ENCODE measurements at places on chromosomes 4 and X.

GRCh38 chr4:40255393-40256281 is 58.8 kb downstream of the RHOH start:
- no peak for DNase-seq

DNA sequence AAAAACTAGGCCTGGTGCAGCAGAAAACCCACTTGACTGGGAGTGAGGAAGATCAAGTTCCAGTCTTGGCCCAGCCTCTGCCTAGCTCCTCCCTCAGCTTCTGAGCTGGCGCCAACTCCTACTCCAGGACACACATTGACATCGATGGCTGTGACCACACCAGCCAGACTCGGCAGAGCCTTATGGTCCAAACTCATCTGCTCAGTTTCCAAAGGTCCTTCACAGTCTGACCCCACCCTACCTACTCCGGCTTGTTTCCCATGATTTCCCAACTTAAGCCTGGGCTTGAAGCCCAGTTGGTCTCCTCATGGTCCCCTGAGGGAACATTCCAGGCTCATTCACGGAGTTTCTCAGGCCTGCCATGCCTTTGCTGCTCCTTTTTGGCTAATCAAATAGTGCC is 10.1 kb downstream of the ELF4 start:
- no peak for DNase-seq

DNA sequence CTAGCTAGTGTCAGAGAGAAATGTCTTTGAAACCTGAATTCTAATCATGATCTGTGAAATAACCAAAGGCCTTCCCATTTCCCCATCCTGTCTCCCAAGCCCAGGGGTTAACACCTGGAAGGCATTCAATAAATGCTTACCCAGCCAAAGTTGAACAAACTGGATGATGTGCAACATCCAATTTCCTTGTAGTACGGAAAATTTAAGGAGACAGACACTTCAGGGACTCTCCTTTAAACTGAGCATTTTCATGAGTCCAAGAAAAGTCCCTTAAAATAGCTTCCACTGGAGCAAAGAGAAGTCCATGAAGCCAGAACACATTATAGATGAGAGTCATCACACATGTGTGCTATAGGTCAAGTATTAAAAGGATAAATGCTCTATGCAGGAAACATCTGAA is 271.2 kb downstream of the RAB28 start:
- DNase-seq: no peak

DNA sequence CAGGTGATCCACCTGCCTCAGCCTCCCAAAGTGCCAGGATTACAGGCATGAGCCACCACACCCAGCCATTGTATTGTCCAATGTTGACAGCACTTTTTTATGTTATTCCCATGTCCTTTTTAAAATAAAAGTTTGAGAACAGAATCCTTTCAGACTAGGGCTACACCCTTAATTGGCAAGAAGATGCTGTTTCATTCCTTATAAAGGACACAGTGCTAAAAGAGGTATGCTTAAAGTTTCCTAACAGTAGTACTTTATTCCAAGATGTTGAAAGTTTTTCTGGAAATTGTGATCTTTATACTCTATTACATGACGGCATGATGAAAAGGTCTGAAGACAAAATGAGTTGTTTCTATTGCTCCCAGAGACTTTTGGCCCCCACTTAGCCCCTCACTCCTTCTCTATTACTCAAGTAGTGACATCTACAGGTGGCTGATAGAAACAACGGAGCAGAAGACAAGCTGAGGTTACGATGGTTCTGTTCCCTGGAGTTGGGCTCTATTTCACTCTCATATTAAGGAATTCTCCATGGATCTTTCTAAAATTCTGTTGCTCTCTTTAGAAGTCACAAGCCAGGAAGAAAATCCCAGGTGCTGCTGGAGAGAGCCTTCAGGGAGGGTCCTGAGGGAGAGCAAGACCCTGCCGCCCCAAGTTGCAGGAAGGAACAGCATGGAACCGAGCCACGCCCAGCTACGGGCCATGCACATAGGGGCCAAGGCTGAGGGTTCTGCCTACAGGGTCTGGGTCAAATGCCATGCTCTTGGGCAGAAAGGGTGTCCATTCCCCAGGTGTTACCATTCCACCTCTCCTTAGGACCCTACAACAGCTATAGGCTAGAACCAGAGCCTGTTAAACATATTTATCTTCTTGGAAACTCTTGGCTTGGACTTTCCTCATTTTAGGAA is 22.8 kb downstream of the RPL9 start:
- DNase-seq: no peak

- peak; percentile 4 for DNase-seq
Measured at GRCh38 chr4:183503497-183504063, 1.3 kb upstream of the ING2 start.

GRCh38 chr4:139642364-139642763 is 23.3 kb upstream of the MGST2 start:
- no peak for DNase-seq

DNA sequence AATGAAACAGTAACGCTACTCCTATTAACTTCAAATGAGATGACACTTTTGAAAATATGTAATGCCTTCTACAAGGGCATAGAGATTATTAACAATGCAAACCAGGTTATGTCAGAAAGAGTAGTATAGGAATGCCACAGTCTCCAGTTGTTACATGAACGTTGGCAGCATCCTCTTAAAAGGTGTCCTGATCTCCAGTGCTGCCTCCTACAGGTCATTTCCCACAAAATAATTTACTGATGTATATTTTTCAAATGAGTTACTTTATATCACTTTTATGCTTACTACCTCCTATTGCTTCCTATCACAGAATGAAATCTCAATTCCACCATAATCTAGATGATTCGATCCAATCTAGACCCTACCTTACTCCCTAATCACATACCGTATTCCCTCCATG is 195.2 kb upstream of the EPHA5 start:
- DNase-seq: no peak

DNA sequence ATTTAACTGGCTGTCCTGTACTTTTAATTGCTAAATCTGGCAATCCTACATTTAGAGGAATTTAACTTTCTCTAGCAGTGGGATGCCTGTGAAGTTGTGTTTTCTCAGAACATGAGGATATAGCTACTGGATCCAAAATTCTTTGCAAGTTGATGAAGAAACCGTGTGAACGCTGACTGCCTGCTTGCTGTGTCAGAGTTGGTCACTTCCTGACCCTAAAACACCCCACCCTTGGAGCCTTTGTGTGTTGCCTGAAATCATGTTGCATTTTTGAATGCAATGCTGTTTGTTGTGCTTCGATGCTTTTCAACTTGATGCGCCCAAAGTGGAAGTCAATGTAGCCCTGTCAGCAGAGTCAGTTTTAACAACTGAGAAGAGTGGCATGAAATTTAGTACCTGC is 211.2 kb downstream of the ANK2 start:
- no peak for DNase-seq

DNA sequence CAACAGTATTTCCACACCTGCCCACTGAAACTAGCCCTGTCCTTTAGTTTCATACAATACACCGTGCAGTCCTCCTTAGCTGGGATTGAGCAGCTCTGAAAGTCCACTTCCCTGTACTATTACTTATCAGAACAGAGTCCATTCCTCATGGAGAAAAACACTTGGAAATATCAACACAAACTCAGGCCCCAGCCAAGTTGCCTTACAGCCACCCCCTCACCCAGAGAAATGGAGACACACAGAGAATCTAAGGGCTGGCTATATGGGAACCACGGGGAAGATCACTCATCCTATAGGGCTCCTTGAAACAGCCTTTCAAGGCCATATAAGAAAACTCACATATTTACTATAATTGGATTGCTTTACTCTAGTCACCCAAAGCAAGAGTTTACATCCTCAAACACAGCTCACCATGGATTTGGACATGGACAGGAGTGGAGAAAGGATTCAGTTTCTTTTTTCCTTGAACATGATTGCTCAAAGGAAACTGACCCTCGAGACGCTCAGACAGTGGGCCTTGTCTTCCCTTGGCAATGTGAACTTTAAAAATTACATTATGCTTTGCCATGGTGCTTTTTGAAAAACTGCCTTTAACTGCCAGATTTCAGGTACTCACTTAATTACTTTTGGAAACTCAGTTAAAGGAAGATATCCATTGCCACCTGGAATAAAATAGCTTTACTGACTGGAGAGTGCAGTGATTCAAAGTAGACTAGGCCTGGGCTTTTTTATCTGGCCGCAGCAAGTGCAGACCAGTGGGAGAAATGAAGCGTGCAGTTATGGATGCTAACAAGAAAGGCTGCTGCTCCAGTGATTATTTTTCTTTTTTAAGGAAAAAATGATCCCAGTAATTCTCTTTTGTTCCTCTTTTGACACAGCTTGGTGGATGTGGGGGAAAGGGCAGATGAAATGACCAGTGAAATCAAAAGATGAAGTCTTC is 1.6 kb downstream of the SCARB2 start:
- DNase-seq: no peak

DNA sequence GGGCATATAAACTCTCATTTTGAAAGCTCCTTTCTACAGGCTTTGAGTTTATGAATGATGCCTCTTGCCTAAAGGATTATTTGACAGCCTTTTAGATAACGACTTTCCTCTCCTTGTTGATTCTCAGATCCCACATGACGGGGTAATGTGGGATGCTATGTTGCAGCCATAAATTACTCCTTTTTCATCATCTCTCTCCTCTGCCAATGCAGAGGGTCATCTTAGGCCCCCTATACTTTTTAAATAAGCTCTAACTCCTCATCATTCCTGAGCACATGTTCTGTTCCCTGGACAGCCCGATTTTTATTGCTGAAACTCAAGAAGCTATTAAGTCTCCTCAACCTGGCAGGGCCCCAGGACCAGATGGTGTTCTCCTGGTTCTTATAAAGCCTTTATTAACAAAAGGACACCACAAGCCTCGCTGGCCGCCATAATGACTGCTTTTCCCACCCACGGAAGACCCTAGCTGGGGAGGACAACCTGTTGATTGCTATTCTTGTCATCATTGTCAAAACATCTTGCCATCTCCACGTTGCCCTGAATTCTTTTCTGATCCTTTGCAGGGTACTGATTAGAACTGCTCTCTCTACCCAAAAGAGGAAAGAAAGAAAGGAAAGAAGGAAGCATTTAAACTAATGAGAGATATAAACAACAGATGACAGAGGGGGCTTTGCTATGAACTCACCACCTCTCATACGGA is 150.7 kb downstream of the DHX15 start:
- DNase-seq: no peak

- no peak for DNase-seq
Measured at GRCh38 chrX:76850851-76851250, 423.3 kb downstream of the MAGEE1 start.

DNA sequence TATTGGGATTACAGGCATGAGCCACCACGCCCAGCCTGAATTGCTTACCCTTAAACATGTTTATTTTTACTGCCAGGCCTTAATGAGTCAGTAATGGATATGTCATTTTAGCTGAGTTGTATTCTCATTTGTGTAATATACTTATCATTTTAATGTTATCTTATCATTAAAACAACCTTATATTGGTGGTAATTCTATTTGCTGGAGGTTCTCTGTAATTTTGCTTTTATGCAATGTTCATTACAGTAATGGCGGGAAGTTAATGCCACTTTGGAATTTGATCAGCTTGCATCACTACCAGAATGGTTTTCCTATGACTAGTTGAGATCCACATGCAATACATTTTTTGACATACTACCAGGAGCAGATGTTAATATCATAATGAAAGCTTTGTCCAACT is 6.3 kb upstream of the PGAM4 start:
- no peak for DNase-seq

- DNase-seq: peak; percentile 2
Measured at GRCh38 chrX:121308276-121308805, 260.9 kb downstream of the GLUD2 start.

DNA sequence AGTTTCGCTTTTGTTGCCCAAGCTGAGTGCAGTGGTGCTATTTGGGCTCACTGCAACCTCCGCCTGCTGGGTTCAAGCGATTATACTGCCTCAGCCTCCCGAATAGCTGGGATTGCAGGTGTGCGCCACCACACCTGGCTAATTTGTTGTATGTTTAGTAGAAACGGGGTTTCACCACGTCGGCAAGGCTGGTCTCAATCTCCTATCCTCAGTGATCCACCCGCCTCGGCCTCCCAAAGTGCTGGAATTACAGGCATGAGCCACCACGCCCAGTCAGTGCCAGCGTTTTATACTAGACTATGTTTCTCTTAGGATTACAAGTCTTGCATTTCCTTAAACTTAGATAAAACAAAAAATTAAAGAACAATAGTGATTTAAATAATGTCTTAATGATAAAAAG is 13.0 kb downstream of the KLF3 start:
- DNase-seq: no peak

- no peak for DNase-seq
Measured at GRCh38 chrX:42869011-42869410, 91.0 kb upstream of the PPP1R2C start.

DNA sequence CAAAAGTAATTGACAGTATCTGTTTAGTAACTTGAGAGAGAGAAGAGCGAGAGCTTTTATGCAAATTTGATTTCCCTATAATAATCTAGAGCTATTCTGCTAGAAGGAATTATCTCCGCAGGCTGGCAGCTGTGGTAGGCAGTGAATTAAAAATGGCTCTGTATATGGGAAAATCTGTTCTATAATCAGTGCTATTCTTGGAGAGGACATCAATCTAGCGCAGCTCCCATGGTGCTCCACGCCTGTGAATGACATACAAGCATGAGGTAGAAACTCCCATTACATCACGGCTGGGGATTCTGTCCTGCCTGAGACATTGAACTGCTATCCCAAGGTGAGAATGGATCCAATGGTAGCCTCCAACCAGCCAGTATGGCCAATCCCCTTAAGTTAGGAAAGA is 179.0 kb downstream of the DHX15 start:
- no peak for DNase-seq

GRCh38 chrX:65502618-65503017 is 32.0 kb downstream of the LAS1L start:
- no peak for DNase-seq

GRCh38 chrX:821327-822107 is 190.9 kb downstream of the SHOX start:
- DNase-seq: no peak

GRCh38 chr4:168550064-168550766 is 53.4 kb downstream of the PALLD start:
- DNase-seq: no peak

DNA sequence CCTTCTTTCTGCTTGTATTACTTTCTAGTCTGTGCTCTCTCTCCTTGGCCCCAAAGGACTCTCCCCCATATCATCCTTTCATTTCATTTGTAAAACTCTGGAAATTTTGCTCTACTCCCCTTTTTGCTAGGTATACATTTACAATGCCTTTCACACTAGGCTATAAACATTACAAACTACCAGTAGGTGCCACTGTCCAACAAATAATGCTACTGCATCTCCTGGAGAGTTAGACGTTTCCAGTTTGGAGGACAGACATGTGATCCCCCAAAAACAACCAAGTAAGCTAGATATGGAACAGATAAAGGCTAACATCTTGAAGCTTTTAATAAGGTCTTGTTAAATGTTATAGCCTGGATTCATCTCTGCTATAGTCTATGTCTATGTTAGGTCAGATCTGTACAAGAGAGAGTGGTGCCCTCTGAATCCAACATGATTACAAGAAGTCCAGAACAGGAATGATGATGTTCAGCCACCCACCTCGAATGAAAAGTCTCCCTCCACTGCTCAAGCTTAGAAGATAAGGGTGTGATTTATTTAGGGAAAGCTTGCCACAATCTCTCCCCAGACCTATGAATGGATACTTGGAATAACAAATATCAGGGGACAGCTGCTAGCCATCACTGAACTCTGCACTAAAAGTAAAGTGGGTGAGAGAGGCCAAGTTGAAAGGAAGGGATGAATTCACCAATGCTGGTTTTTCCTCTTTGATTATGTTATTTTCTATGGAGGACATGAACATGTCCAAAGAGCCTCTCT is 14.3 kb downstream of the CBR4 start:
- peak; percentile 31 for DNase-seq
